ENCODE measurements at places on chromosomes 6 and 20.
A peak's percentile ranks its signal among the peaks of the same experiment; 100 is the strongest.

GRCh38 chr20:23207826-23208540, 121.9 kb upstream of the CD93 start:
- DNase-seq, result no peak

GRCh38 chr20:56458206-56458821, 10.1 kb upstream of the RTF2 start:
- DNase-seq, result no peak

DNA sequence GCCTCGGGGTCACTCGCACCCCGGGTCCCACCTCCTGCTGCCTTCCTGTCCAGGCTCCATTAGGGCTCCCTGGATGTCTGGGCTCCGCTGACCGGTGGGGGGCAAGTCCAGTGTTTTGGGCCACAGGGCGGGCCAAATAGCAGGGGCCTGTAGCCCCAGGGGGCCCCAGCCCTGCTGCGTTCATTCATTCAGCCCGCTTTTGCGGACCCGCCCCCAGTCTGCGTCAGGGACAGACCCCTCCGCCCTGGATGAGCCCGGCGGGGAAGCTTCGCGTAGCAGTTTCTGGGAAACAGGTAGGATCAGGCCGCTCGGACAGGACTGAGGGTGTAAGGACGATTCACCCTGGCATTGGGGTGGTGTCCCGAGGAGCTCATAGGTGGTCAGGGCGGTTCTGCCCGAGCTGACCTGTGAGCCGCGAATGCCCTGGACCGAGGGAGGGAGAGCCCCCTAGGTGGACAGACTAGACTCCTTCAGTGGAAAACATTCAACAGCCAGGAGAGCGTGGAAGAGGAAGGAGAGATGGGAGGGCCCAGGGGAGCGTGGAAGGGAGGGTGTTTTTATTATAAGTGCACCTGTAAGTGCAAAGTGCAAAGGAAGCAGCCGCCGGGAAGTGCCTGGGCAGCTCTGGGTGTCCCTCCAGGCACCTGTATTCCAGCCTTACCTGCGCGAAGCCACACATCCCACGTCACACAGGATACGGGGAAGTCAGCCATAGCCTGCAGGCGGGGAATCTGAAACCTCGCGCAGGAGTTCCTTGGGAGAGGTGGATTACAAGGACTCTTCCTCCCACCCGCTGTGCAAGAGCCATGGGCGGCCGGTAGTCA, 662 bp downstream of the ENTPD6 start:
- DNase-seq, result no peak

DNA sequence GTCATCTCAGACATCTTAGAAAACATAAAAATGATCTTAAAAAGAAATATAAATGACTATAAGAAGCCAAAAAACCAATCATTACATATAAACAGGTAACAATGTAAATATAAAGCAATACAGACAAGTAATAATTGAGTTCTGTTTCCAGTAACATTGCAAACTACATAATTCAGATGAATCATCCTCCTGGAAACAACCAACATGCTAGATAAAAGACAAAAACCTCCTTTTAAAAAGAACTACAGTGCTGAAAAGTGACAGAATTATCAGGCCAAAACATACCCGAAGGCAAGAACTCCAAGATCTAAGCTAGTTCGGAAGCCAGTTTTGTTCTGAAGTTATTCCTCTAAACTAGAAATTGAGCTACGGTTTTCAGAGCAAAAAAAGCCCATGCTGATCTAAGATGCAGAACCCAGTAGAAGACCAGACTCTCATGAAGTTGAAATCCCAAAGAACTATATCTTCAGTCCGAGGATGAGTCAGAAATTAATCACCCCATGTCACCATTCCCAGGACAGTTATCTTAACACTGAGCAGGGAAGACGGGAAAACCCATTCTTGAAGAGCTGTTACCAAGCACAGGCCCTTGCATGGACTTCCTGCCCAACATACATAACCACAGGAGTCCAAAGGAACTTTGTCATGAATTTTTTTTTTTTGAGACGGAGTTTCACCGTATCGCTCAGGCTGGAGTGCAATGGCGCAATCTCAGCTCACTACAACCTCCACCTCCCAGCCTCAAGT, 9.8 kb downstream of the PGM3 start:
- DNase-seq, result no peak

DNA sequence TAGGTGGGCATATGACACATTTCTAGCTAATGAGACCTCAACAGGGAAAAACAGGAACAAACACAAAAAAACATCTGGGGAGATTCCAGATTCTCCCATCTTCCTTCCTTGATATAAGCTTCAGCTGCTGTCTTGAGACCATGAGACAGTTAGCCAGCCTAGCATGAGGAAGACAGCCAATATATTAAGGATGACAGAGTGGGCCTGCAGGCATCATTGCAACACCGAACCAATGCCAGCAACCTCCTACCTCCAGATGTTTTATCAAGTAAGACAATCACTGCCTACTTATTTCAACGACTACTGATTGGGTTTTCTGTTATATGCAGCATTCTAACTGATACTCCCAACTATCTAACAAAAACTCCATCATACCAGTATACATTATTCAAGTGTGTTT, 119.0 kb downstream of the ISM1 start:
- DNase-seq, result no peak

GRCh38 chr20:44174996-44175765, 11.8 kb downstream of the JPH2 start:
- DNase-seq, result no peak

DNA sequence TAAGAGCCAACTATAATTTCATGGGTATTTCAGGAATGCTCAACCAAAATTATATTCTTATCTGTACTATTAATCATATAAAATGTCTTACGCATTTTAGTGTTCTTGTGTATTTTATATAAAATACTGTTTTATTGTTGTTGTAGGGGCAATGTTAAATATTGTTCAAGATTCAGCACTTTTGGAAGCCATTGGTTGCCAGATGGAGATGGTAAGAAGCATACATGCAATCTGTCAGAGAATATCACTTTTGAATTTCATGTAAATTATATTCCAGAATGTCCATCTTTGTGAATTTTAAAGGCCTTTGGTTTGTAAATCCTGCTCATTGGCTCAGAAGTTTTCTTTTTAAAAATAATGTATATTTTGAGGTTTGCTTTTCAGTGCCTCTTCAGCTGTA, 50.0 kb upstream of the ADIG start:
- DNase-seq, result no peak

GRCh38 chr6:169183233-169183632, 70.4 kb downstream of the THBS2 start:
- DNase-seq, result no peak

DNA sequence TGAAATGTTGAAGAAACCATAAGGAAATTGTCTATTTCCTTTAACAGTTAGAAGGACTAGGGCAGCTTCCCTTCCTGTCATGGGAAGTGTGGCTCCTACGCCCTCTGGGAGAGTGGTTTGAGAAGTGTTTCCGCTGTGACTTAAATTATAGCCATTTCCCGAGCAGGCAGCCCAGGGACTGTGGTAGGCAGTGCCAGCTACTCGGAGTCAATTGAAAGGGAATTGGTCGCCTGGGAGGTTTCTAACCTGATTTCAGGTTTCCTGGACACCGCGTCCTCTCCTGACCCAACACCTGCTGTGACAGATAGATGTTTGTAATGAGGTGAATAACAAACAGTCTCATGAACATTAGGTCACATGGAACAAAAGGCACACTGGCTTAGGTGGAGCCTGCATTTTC, 256.1 kb upstream of the PLCB4 start:
- DNase-seq, result no peak

DNA sequence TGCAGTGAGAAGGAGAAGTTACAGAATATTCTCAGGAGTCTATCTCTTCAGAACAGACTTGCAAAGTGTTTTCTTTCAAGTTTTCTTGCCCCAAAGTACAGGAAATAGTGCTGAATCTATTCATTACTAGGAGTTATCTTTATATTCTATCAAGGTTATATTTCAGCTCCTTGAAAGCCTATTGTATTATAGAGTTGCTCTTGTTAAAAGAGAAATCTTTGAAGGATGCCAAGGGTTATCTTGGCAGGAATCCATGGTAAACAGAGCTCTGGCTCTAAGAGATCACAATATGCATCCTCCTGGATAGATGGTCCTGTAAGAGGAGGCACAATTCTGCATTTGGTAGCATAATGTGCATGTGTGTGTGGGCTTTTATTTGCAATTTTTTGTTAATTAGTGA, 21.2 kb upstream of the SNRPB2 start:
- no peak for DNase-seq

DNA sequence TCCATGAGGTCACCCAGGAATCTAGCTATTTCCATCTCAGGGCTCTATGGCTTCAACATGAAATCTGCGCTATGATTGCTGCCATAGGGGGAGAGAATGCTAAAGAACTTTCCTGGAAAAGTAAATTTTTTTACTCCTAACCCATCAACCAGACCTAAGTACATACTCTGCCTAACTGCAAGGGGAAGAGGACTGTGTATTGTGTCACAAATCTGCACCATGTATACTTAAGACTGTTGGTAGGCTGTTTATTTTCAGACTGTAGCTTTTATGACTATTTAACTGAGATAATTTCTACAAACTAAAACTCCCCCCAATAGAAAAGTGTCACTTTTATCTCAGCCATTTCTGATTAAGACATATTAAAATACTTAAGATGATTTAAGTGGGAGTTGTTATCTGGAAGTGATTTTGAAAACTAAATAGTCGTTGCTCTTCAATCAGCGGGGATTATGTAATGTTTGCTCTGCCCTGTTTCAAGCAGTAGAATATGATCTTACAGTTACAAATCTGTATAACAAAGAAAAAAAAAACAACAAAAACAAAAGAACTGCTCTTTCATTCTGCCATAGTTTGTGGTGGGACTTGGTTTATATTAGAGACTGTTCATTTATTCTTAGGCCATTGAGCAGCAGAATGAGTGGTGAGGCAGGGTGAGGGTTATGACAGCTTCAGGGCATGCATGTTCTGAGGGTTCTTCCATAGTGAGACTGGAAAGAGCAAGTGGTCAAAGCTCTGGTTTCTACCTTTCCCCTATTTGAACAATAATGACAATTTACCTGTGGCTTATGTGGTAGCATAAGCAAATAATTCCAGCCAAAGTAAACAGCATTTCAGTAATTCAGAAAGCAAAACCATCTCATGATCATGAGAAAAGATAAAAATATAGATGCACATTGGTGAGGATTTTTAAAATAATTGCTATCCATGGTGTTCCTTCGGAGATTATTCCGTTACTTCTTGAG, 126.3 kb upstream of the CEP162 start:
- DNase-seq, result no peak

DNA sequence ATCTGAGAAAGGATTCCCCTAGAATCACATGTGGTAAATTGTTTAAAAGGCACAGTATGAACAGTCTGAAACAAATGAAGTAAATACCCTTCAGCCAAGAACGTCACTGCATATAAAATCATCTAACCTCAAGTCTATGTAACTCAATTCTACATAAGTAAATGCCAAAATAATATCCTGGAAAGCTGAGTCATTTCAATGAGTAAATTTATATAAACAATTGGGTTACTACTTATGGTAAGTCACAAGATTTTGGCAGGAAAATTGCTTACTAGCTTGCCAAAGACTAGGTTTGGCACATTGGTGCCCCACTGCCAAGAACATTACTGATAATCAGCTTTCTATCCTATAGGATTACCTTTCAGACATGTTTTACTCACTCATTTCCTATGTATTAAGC, 8.4 kb downstream of the GMDS start:
- no peak for DNase-seq

- no peak for DNase-seq
These were observed 132.3 kb upstream of the THEMIS start for GRCh38 chr6:128033156-128033555.

- no peak for DNase-seq
These were observed 285.2 kb downstream of the FOXC1 start for GRCh38 chr6:1894954-1895353.

GRCh38 chr20:17558154-17558940, 11.5 kb upstream of the DSTN start:
- no peak for DNase-seq

DNA sequence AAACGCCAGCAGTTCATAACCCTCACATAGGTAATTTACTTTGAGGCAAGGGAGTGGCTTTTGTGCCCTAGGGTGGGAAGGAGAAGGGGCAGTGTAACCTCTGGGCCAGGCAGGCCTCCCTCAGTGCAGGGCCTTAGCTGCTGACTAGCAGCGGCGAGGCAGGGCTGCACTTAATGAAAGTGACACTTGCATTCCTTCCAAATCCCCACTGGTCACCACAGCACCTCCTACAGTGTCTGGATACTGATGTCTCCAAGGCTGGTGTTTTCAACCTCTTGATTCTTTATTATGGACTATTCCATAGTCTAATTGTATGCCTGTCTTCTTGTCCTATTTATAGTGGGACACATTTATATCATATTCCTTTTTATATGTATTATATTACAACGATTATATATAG, 152.7 kb downstream of the LY86 start:
- DNase-seq, result no peak

- no peak for DNase-seq
These were observed 23.3 kb upstream of the SMIM26 start for GRCh38 chr20:18543932-18544331.

DNA sequence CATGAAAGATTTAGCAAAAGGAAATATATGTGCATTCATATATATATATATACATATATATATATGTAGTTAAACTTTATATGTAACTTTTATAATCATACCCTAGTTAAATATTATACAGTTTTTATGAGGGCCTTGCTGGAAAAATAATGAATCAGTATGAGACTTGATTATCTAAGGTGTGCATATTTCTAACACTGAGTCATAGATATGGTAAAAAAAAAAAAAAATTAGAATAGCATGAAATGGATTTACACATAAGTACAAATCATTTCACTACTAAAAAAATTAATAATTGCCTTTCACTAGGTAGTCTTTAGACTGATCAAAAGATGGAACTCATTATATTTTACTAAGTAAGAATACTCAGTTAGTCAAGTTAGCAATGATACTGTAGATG, 51.3 kb upstream of the DST start:
- DNase-seq, result no peak

DNA sequence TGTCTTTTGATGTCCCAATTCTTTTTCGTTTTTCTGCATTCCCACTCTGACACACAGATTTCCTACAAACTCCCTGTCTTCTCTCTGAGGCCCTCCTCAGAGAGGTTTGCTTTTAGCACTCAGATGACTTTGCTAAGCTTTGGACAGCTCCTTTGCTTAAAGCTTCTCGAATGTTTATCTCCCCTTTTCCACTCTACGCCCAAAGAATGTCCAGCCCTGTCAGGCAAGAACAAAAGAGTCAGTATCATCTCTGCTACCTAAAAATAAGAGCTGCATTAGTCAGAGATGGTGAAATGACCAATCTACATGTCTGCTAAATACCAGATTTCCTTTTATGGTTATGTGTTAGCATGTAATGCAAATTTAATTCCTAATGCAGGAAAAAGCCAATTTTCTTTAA, 56.8 kb downstream of the PREP start:
- DNase-seq, result peak; percentile 10

Measured in putamen (tissue), 1 donor.